ENCODE measurements at places on chromosomes 11 and 22.

GRCh38 chr11:77779935-77780334, 40.6 kb downstream of the RSF1 start:
- no peak for DNase-seq

DNA sequence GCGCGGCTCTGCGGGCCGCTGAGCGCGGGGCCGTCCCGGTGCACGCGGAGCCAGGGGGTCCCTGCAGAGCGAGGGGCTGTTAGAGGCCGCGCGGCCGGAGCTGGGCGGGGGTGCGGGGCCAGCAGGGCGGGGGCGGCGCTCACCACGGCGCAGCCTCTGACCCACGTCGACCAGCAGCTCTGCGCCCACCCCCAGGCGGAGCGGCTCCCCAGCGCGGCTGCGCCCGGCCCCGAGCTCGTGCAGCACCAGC, 385 bp upstream of the SCO2 start:
- DNase-seq: no peak

DNA sequence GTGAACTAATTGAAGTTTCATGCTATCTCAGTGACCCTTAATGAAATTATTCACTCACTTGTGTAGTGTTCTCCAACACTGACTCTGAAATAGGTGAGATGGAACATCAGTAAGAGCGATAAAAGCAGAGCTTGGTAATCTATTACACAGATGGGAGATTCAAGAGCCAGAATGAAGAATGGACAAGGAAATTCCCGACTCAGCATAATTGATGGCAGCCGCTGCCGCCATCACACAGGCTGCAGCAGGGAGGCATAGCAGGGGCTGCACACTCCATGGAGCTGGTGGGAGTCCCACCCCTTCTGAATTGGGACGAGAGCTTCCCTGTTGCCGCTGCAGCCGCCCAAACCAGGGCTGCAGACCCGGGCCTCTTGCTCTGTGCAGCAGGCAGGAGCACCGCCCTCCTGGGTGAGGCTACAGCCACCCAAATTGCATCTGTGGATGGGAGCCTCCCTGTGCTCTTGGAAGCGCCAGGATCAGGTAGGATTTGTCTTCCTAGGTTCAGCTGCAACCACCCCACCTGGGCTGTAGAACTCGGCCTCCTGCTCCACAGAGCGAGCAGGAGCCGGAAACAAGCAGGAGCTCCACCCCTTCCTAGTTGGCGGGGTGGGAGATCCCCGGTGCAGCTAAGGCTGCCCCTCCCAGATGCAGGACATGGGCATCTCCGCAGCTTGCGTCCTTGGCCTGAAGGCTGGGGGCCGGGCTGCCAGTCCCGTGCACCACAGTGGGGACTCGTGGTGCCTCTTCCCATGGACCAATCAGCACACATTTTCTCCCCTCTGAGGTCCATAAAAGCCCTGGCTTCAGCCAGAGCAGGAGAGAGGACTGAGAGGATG, 535.1 kb upstream of the LUZP2 start:
- no peak for DNase-seq

DNA sequence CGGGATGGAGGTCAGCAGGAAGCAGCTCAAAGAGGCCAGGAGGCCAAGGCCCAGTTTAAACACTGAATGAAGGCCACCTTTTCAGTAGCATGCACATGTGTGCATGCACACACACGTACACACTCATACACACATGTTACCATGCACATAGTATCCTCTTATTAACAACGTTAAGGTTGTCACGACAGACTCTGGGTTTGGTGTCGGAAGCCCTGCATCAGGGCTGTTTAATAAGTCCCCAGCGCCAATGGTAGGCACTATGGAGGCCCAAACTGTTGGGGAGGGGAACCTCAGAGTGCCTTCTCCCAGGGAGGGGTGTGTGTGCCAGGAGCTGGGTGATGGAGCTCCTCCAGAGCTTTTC, 39.5 kb upstream of the ADA2 start:
- no peak for DNase-seq
